ENCODE measurements at places on chromosomes 7 and 10.

DNA sequence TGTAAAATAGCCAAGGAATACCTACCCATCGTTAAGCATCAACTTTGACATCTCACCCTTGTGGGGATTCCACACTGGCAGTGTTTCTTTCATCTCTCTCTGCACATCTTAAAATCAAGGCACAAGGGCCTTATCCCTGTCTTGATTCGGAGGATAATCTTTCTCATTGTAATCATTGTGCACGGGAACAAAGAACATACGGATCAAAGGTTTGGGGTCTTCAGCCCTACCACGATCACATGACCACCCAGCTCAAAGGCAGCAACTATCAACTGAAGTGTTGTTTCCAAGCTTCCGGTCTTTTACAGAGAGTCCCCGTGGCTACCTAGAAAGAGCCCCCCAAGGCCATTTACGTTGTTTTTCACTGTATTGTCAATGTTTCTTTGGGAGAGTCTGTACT lies 11.9 kb downstream of the FGFBP3 start:
- no peak for DNase-seq

- DNase-seq, result no peak
Measured at GRCh38 chr10:69817078-69817581, 15.4 kb downstream of the COL13A1 start.

DNA sequence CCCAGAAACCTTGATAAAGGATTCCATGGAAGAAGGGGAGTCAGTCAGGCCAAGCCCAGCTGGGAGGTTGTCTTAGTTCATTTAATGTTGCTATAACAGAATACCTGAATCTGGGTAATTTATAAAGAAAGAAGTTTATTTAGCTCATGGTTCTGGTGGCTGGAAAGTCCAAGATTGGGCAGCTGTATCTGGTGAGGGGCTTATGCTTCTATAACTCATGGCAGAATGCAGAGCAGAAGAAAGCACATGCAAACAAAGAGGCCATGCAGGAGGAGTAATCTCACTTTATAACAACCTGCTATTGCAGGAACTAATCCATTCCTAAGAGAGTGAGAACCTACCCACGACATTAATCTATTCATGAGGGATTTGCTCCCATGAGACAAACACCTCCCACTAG lies 54.2 kb upstream of the ANKRD1 start:
- DNase-seq, result no peak

DNA sequence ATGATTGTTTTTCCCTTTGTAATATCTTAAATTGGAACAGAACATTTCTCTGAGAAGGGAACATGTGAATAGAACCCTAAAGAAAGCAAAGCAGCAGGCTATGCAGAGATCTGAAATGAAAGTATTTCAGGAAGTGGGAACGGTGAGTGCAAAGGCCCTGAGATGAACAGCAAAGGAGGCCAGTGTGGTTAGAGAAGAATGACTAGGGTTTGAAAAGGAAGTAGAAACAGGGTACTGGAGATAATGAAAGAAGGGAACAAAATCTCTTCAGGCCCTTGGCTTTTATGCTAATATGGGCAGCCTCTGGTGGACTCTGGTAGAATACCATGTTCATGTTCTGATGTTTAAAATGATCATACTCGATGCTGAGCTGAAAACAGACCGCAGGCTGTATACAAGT lies 22.2 kb downstream of the ARHGAP21 start:
- DNase-seq, result no peak

- no peak for DNase-seq
Measured at GRCh38 chr10:71666639-71667386, 52.8 kb downstream of the C10orf105 start.

DNA sequence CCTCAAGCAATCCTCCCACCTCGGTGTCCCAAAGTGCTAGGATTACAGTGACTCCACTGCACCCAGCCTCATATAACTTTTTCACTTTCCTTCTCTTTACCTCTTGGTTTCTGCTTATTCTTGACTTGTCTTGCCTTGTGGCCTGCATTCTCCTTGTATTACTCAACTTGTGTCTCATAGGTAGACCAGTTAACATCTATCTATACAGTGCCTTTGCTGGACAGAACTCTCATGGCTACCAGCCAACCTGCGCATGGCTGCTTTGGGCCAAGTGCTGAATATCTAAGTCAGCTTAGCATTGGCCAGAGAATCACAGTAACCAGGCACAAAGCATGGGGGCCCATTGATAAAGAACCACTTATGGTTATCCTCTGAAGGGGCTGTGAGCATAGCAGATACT lies 42.6 kb upstream of the ZNRF2 start:
- no peak for DNase-seq

- DNase-seq, result no peak
Measured at GRCh38 chr10:65556006-65556405, 1369.8 kb upstream of the LRRTM3 start.

DNA sequence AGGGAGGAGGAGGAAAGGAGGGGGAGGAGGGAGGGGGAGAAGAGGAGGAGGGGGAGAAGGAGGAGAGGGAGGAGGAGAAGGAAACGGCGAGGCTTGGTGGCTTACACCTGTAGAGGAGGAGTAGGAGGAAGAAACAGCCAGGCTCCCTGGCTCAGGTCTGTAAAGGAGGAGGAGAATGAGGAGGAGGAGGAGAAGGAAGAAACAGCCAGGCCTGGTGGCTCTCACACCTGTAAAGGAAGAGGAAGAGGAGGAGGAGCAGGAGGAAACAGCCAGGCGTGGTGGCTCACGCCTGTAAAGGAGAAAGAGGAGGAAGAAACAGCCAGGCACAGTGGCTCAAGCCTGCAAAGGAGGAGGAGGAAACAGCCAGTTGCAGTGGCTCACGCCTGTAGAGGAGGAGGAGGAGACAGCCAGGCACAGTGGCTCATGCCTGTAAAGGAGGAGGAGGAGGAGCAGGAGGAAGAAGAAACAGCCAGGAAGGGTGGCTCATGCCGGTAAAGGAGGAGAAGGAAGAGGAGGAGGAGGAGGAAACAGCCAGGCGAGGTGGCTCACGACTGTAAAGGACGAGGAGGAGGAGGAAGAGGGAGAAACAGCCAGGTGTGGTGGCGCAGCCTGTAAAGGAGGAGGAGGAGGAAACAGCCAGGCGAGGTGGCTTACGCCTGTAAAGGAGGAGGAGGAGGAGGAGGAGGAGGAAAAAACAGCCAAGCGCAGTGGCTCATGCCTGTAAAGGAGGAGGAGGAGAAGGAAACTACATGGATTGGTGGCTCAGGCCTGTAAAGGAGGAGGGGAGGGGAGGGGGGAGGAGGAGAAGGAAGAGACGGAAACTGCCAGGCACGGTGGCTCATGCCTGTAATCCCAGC lies 14.9 kb upstream of the CRCP start:
- peak; percentile 15 for DNase-seq

DNA sequence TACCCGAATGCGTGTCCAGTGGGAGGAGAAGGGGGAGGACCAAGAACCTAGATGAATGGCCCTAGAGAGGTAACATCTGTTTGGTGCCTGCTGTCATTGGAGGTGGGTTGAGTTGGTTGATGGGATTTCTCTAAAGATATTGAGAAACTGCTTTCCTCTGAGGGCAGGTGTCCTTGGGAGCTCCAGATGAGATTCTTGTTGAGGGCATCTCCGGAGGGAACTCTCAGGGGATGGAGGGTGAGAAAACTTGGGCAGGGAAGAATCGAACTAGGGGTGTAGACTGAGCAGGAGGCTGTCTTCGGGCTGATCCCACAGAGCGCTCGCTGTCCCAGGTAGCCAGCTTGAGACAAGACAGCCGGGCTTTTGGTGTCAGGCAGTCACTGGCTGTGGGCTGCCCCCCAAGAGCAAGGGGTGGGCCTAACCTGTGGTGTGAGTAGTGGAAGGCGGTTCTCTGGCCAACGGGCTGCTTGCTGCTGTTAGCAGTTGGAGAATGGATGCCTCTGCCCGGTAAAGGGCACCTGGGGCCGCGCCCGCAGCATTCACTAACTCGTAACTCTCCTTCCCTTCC lies 3.7 kb downstream of the IRF5 start:
- no peak for DNase-seq

DNA sequence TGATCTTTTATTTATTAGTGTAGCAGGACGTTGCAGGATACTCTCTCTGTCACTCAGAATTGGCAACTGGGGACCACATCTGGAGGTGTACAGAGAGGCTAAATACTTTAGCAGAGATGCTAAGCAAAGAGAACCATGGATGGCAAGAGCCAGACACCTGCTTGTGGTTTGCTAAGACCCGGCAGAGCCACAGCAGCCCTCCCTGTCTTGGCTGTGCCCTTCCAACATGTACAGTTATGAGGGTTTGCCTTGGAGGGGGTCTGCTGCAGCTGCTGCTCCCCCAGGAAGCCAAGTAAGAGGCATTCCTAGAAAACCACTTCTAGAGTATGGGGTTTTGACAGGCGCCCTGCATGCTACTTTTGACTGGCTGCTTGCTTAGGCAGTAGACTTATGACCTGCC lies 5.1 kb downstream of the NPVF start:
- DNase-seq, result no peak

- DNase-seq, result no peak
Measured at GRCh38 chr7:156656598-156656997, 16.0 kb downstream of the RNF32 start.

DNA sequence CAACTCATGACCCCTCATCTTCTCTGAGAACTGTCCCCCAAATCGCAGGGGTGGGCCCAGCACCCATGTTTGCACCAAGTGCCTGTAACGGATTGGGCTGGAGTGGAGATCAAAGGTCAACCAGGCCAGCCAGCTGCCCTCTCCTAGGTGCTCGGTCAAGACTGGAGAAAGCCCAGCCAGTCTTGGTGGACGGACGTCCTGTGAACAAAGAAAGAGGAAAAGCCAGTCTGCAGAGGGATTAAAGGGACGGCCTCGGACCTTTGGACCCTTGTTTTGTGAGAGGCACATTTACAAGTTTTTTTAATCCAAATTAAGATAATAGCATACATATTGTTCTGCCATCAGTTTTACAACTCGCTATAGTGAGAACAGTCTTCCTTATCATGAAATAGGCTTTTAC lies 31.7 kb upstream of the GALNTL5 start:
- DNase-seq, result no peak

GRCh38 chr7:2883101-2883500 lies 39.0 kb upstream of the GNA12 start:
- no peak for DNase-seq

DNA sequence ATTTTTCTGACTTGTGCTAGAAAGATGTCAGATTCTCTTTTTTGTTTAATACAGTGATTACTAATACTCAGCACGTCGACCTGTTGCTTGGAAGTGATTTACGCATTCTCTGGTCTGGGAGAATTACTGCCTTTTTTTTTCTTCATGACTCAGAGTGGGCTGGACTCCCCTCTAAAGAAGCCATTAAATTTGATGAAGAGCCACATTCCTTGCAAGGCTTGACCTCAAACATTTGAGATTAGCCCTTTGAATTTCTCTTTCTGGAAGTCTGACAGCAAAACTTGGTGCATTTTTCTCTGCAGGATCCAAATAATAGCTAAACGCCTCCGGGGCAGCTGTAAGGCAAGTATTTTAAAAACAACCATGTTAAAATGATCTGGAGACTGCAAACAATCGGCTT lies 171.6 kb downstream of the GALNT17 start:
- no peak for DNase-seq

DNA sequence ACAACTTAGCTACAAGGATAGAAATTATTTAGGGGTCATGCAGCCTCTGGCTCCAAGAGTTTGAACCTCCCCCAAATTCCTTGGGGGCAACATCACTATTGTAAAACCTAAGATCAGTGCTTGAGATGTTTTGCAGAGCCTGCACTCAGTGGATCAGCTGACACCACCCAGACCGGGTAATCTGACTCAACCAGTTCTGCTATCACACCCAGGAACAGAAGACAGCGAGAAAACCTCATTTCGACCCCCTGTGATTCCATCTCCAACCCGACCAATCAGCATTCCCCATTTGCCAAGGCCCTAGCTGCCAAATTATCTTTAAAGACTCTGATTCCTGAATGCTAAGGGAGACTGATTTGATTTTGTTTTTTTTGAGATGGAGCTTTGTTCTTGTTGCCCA lies 5.2 kb downstream of the TACR2 start:
- DNase-seq, result no peak

DNA sequence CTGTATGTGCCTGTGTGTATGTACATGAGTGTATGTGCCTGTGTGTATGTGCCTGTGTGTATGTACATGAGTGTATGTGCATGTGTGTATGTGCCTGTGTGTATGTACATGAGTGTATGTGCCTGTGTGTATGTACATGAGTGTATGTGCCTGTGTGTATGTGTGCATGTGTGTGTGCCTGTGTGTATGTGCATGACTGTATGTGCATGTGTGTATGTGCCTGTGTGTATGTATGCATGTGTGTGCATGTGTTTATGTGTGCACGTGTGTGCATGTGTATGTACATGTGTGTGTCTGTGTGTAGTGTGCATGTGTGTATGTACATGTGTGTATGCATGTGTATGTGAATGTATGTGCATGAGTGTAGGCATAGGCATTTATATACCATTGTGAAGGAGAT lies 274.8 kb downstream of the ADARB2 start:
- DNase-seq, result no peak

DNA sequence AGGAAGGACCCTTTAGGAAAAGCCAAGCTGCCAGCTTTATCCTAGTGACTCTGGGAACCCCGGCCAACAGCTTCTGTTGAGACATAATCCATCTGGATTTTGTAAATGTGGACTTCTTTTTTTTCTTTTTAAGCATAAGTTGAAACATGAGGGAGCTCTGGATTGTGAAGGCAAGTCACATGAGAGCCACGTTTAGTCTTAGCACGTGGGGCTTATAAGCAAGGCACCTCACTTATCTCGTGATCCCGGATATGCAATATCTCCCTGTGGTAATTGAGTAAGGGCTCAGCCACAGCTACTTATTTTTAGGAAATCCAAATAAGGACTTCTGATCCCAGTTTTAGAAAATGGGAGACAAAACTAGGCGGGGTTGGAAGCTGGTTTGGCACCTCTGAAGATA lies 111.2 kb upstream of the PTN start:
- DNase-seq, result no peak

DNA sequence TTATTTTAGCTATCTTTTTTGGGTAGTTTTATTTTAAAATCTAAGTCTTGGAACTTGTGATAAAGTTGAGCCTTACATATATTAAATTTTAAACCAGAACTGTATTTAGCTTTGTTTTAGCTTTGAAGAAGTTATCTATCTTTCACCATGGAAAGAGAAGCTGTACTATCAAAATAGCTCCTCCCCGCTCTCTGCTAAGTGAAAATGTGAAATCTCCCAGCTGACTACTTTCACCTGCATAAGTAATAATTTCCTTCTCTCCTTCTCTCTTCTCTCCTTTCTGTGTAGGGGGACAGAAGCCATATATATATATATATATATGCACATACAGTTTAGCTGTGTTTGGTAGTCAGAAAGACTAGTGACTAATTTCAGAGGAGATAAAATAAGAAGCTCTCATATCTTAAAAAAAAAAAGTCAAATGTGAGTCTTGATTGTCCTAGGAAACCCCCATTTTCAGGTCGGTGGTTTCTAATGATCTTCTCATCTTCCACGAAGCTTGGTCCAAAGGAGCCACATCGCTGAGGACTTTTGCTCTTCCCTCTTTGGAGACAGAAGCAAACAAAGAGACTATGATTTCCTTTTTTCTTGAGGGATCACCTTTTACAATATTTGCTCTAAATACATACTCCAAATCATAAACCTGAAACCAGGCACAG lies 30.6 kb upstream of the GDI2 start:
- no peak for DNase-seq

DNA sequence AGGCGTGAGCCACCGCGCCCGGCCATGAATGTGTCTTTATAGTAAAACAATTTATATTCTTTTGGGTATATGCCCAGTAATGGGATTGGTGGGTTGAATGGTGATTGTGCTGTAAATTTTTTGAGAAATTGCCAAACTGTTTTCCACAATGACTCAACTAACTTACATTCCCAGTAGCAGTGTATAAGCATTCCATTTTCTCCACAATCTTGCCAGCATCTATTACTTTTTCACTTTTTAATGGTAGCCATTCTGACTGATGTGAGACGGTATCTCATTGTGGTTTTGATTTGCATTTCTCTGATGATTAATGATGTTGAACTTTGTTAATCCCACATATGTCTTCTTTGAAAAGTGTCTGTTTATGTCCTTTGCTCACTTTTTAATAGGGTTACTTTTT lies 1187.9 kb downstream of the XPNPEP1 start:
- DNase-seq, result no peak

Data from NCI-H524 treated with DMSO at 0.1 percent for 48 hours (cell line).